ENCODE measurements at places on chromosomes 11 and 22.
A peak's percentile ranks its signal among the peaks of the same experiment; 100 is the strongest.

DNA sequence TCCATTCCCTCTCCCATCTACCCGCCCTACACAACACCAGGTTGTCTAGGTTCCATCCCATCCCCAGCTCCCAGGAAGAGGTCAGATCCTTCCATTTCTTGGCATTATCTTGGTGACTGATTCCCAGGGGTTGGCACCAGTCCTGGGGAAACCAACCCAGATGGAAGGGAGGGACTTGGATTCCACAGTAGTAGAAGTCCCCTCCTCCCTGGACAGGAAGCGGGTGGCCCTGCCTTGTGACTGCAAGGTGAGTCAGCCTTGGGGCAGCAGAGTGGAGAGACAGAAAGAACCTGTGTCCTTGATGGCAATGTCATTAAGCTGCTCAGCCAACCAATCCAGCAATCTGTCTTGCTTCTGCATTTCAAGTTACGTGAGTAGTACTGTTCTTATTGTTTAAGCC, 26.5 kb downstream of the SYT13 start:
- DNase-seq, result peak; percentile 14

GRCh38 chr11:116733043-116733755, 39.6 kb downstream of the BUD13 start:
- no peak for DNase-seq

- DNase-seq, result no peak
Observed at GRCh38 chr11:15716550-15716949, 601.8 kb downstream of the INSC start.

GRCh38 chr11:109422870-109423465, 978 bp downstream of the C11orf87 start:
- no peak for DNase-seq

GRCh38 chr11:125588505-125588904, 4.1 kb upstream of the STT3A start:
- no peak for DNase-seq

GRCh38 chr22:42967933-42968332, 47.0 kb downstream of the PACSIN2 start:
- DNase-seq, result peak; percentile 38
